ENCODE measurements at places on chromosomes 2 and 18. TPM values are rescaled to one million over a fixed set of nuclear protein-coding genes. Genes with fewer than 3 reads are reported as not detected.
A peak's percentile ranks its signal among the peaks of the same experiment; 100 is the strongest.

- no peak overlapping the region for H3K27ac ChIP-seq
- H3K27me3 ChIP-seq, result no peaks in the 10 kb centered on the region
- H3K4me1 ChIP-seq, result no peaks in the 10 kb centered on the region
- H3K36me3 ChIP-seq, result no peaks in the 10 kb centered on the region
- no peak overlapping the region for H3K4me3 ChIP-seq
These were observed 566.0 kb downstream of the STK39 start for GRCh38 chr2:167681234-167682015.

GRCh38 chr2:138421971-138422335 lies 79.6 kb upstream of the SPOPL start:
- H3K4me3 ChIP-seq, result no peak overlapping the region
- H3K27me3 ChIP-seq, result no peaks in the 10 kb centered on the region
- peaks cover 11% of the 10 kb centered on the region for H3K4me1 ChIP-seq
- DNase-seq, result no peak

DNA sequence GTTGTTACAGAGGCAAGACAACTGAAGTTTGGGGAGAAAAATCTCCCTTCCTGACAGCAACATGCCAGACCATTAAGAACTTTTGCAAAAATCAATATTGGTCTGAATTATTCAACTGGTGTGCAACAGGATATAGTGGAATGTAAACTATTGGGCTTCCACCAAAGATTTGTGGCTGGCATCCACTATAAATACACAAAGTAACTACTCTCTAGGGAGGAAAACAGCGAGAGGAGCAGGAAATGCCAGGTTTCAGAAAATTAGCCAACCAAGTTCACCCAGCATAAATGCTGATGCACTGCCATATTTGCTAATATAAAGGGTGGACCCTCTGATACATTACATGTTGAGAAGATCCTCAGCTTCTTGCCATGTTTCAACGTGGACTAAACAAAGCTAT lies 267.6 kb upstream of the LYPD1 start:
- DNase-seq, result no peak
- peaks cover 22% of the 10 kb centered on the region for H3K4me1 ChIP-seq
- H3K4me3 ChIP-seq, result no peak overlapping the region
- H3K27me3 ChIP-seq, result no peaks in the 10 kb centered on the region

EFEMP1 gene
- 9.5 TPM for total RNA-seq

DNA sequence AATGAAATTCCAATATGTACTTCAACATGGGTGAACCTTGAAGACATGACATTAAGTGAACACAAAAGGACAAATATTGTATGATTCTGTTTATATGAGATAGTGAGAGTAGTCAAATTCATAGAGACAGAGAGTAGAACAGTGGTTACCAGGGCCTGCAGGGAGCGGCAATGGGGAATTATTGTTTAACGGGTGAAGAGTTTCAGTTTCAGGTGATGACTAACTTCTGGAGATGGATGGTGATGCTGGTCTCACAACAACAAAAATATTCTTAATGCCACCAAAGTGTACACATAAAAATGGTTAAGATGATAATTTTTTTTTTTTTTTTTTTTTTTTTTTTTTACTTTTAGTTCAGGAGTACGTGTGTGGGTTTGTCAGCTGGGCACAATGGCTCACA lies 109.4 kb upstream of the TMEM200C start:
- no peak overlapping the region for H3K27ac ChIP-seq
- no peak overlapping the region for H3K4me3 ChIP-seq
- DNase-seq, result no peak

- no peaks in the 10 kb centered on the region for H3K36me3 ChIP-seq
- DNase-seq, result no peak
- no peak overlapping the region for H3K4me3 ChIP-seq
- peaks cover 37% of the 10 kb centered on the region for H3K4me1 ChIP-seq
- no peak overlapping the region for H3K27ac ChIP-seq
- H3K27me3 ChIP-seq, result no peaks in the 10 kb centered on the region
These were observed 392.7 kb upstream of the FANCL start for GRCh38 chr2:58633613-58634365.

GPAT2 gene
- total RNA-seq, result not detected

TEX44 gene
- total RNA-seq, result not detected

DNA sequence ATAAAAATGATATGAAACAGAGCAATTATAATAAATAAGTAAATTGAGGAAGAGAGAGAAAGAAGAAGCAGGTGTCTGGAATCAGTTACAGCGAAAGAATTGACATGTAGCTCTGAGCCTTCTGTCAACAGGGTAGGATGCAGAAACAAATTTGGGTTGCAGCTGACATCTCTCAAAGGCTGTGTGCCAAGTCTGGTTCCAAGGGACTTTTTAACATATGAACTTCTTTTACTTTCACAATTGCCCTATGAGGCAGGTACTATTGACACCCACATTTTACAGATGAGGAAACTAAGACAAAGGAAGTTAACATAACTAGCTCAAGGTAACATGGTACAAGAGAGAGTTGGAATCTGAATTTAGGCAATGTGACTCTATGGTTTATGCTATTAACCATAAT lies 260.0 kb downstream of the ASXL3 start:
- no peak overlapping the region for H3K27ac ChIP-seq
- no peaks in the 10 kb centered on the region for H3K36me3 ChIP-seq
- no peak overlapping the region for H3K4me3 ChIP-seq

- DNase-seq, result no peak
- peak overlapping the region; percentile 19 for H3K27ac ChIP-seq
- H3K27me3 ChIP-seq, result no peaks in the 10 kb centered on the region
These were observed 58.8 kb downstream of the MAP4K4 start for GRCh38 chr2:101756266-101756665.

- peak overlapping the region; percentile 3 for H3K27ac ChIP-seq
- H3K27me3 ChIP-seq, result no peaks in the 10 kb centered on the region
- peaks cover 46% of the 10 kb centered on the region for H3K36me3 ChIP-seq
- H3K4me1 ChIP-seq, result peaks cover 44% of the 10 kb centered on the region
These were observed 65.1 kb downstream of the USP40 start for GRCh38 chr2:233501198-233502076.

DNA sequence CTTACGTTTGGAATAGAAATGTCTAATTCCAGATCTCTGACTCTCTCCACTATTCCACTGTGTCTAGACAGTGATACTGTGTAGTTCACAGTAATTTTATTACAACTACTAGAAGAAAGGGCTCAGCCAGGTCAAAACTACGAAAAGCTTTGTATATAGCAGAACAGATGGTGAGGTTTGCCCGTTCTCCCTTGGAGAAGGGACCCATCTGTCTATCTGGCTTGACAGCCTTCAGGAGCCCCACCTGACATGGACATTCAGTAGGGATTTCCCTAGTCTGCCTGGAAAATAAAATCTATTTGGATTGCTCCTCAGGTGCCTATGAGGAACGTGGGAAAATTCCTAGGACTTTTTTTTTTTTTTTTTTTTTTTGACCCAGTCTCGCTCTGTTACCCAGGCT lies 435.4 kb downstream of the NRXN1 start:
- H3K4me1 ChIP-seq, result no peaks in the 10 kb centered on the region
- no peak overlapping the region for H3K4me3 ChIP-seq
- no peaks in the 10 kb centered on the region for H3K36me3 ChIP-seq
- DNase-seq, result no peak
- peaks cover 7% of the 10 kb centered on the region for H3K27me3 ChIP-seq

- H3K36me3 ChIP-seq, result no peaks in the 10 kb centered on the region
- H3K4me1 ChIP-seq, result no peaks in the 10 kb centered on the region
- H3K27ac ChIP-seq, result no peak overlapping the region
- no peak for DNase-seq
- peaks cover 9% of the 10 kb centered on the region for H3K27me3 ChIP-seq
These were observed 125.4 kb downstream of the TPO start for GRCh38 chr2:1538663-1539062.

GRCh38 chr2:28620801-28621171 lies 124.9 kb downstream of the PLB1 start:
- H3K4me1 ChIP-seq, result peaks cover 47% of the 10 kb centered on the region
- DNase-seq, result no peak

GRCh38 chr18:5979176-5979888 lies 84.0 kb upstream of the TMEM200C start:
- peaks cover 16% of the 10 kb centered on the region for H3K4me1 ChIP-seq
- no peaks in the 10 kb centered on the region for H3K27me3 ChIP-seq
- no peak for DNase-seq
- H3K4me3 ChIP-seq, result no peak overlapping the region

GRCh38 chr2:241130316-241130715 lies 19.0 kb downstream of the PASK start:
- no peaks in the 10 kb centered on the region for H3K27me3 ChIP-seq
- H3K36me3 ChIP-seq, result peaks cover 3% of the 10 kb centered on the region
- DNase-seq, result peak; percentile 87
- H3K4me3 ChIP-seq, result no peak overlapping the region
- no peaks in the 10 kb centered on the region for H3K4me1 ChIP-seq
- H3K27ac ChIP-seq, result no peak overlapping the region

GRCh38 chr2:135899567-135899966 lies 23.3 kb upstream of the MCM6 start:
- no peak overlapping the region for H3K4me3 ChIP-seq
- H3K4me1 ChIP-seq, result peaks cover 2% of the 10 kb centered on the region
- H3K27me3 ChIP-seq, result no peaks in the 10 kb centered on the region

TLX2 gene
- total RNA-seq, result not detected

DNA sequence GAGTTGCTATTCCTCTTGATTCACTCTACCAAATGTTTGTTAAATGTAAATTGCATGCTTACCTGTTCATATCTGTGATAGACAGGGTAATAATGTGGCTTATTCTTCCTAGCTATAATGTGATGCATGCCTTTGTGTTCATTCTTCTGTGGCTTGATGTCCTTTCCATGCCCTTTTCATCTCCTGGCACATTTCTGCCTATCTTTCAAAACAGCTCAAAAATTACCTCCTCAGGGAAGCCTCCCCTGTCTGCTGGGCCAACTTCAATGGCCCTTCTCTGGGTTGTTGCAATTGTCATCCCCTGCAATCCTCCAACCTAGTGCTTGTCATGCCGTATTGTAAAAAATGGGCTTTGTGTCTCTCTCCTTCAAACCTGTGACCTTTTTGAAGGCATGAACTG lies 52.8 kb upstream of the LHCGR start:
- peaks cover 8% of the 10 kb centered on the region for H3K27me3 ChIP-seq
- H3K4me3 ChIP-seq, result no peak overlapping the region
- no peak for DNase-seq
- H3K27ac ChIP-seq, result no peak overlapping the region

ACSL3 gene
- 115 TPM for total RNA-seq

GRCh38 chr2:112081262-112081661 lies 26.2 kb downstream of the TMEM87B start:
- no peak for DNase-seq
- peaks cover 22% of the 10 kb centered on the region for H3K4me1 ChIP-seq
- H3K36me3 ChIP-seq, result peaks cover 56% of the 10 kb centered on the region
- H3K4me3 ChIP-seq, result no peak overlapping the region

CPLX4 gene
- not detected for total RNA-seq

POTEJ gene
- total RNA-seq, result not detected

GKN2 gene
- not detected for total RNA-seq

GRCh38 chr2:178927173-178927572 lies 120.0 kb upstream of the TTN start:
- H3K27me3 ChIP-seq, result peaks cover 30% of the 10 kb centered on the region
- no peak overlapping the region for H3K27ac ChIP-seq
- H3K4me1 ChIP-seq, result no peaks in the 10 kb centered on the region
- H3K4me3 ChIP-seq, result no peak overlapping the region

- H3K4me1 ChIP-seq, result peaks cover 28% of the 10 kb centered on the region
- H3K4me3 ChIP-seq, result no peak overlapping the region
- no peak for DNase-seq
- H3K27me3 ChIP-seq, result no peaks in the 10 kb centered on the region
These were observed 80.0 kb downstream of the SOWAHC start for GRCh38 chr2:109694190-109694589.

NOL4 gene
- total RNA-seq, result not detected

- H3K27me3 ChIP-seq, result no peaks in the 10 kb centered on the region
- DNase-seq, result no peak
- H3K4me3 ChIP-seq, result no peak overlapping the region
- no peak overlapping the region for H3K27ac ChIP-seq
These were observed 1025.1 kb downstream of the LRP1B start for GRCh38 chr2:141105763-141106162.

DNA sequence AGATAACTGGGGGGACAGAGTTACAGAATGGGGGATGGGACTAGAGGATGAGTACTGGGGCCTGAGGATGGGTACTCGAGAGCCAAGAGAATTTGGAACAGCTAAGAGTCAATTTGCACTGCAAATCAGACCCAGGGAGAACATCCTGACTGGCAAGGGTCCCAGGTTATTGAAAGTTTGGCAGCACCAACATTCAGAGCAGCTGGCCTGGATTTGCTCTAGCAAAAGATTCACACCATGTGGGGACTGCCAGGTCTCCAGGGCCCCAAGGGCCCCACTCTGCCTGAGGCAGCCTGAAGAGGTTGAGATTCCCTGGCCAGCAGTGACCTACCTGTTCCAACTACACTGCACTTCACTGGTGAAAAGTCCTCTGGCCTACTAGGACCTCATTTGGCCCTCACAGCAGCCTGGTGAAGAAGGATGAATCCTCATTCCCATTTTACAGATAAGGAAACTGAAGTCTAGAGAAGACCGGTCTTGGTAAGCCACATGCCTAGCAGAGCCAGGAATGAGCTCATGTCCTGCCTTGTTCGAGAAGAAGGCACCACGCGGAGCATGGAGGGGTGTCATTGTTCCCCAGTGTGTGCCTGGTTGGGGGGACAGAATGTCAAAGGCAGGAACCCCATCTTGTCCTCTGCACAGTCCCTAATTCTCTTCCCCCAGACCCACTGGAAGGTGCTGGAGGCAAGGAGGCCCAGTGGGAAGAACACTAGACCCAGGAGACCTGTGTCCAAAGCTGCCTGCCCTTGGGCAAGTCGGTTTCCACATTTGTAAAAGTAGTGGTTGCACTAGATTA lies 258.6 kb downstream of the TNS1 start:
- no peaks in the 10 kb centered on the region for H3K27me3 ChIP-seq
- H3K36me3 ChIP-seq, result peaks cover 17% of the 10 kb centered on the region
- H3K27ac ChIP-seq, result no peak overlapping the region

ALPP gene
- total RNA-seq, result not detected

DNA sequence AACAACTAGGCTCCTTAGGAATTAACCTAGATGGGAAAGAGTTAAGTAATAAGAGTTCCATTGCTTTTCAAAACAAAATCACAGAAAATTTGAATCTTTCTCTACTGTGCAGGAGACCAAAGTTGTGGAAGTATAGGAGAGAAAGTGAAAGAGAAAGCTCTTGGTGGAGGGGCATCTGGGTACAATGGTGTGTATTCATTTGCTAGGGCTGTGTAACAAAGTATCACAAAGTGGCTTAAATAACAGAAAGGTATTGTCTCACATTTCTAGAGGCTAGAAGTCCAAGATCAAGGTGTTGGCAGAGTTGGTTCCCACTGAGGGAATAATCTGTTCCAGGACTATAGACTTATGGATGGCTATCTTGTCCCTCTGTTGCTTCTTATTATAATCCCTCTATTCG lies 50.5 kb upstream of the GORASP2 start:
- H3K27ac ChIP-seq, result no peak overlapping the region
- H3K4me3 ChIP-seq, result no peak overlapping the region
- H3K27me3 ChIP-seq, result peaks cover 25% of the 10 kb centered on the region
- no peaks in the 10 kb centered on the region for H3K4me1 ChIP-seq
- no peaks in the 10 kb centered on the region for H3K36me3 ChIP-seq

GRCh38 chr2:159921752-159922404 lies 123.9 kb upstream of the CD302 start:
- peaks cover 8% of the 10 kb centered on the region for H3K36me3 ChIP-seq
- H3K4me1 ChIP-seq, result peaks cover 25% of the 10 kb centered on the region
- no peaks in the 10 kb centered on the region for H3K27me3 ChIP-seq
- peak overlapping the region; percentile 43 for H3K27ac ChIP-seq
- no peak for DNase-seq

MOGAT1 gene
- not detected for total RNA-seq

COPS7B gene
- 45.6 TPM for total RNA-seq

POTEC gene
- total RNA-seq, result not detected

Data from chondrocyte (in vitro differentiated cells).